ENCODE measurements at places on chromosomes 3 and 15.

DNA sequence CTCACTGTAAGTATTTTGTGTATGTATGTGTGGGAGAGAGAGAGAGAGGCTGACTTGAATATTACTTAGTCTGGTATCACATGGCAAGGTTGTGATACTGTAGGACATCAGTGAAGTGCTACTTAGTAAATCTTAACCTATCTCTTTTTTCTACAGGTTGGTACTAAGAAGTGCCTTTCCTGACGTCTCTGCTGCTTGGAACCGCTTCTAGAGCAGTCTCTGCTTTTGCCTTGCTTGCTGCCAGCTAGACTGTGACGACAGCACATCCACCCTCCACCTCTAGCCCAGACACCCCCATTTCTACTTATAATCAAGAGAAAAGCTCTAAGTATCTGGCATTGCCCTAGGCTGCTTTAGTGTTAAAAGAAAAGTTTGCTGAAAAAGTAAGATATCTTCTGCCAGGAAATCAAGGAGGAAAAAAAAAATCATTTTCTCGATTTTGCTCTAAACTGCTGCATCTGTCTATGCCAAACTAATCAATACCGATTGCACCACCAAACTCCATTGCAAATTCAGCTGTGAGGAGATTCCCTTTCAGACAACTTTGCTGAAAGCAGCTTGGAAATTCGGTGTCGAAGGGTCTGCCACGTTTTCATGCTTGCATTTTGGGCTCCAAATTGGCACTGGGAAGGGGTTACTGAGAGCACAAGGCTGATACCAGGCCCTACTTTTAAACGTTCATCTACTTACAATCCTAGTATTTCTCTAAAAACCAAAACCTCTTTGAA lies 30.7 kb downstream of the MBNL1 start:
- no peak for DNase-seq

DNA sequence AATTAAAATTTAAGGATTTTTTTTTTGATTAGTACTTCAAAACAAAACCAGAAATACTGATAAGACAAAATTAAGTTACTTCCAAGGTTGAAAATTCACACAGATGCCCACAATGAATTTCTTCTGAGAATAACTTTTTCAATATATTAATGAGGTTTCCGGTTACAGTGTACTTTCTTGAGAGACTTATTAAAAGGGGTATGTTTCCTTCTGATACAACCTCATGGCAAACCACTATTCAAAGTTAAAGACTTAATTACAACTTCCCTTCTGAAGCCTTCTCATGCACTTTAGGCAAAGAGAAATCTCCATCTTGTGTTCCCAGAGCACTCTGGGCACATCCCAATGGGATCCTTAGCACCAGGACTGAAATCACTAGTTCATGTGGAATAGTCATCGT lies 36.2 kb downstream of the MTHFS start:
- DNase-seq, result no peak

DNA sequence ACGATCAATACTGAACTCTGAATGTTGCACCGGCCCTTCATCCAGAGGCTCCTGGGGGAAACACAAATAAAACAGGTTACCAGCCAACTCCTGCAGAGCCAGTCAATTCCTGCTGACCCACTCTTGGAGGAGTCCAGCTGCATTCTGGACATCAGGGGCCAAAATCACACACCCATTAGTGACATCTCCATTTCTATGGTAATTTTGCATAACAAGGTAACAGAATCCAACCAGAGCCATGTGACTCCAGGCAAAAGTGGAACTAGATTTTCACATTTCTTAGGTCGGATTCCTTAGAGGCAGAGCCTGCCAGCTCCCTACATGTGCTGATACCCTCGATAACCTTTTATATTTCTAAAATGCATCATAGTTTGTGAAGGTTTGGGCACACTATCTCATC lies 119.2 kb upstream of the CTNNB1 start:
- no peak for DNase-seq

DNA sequence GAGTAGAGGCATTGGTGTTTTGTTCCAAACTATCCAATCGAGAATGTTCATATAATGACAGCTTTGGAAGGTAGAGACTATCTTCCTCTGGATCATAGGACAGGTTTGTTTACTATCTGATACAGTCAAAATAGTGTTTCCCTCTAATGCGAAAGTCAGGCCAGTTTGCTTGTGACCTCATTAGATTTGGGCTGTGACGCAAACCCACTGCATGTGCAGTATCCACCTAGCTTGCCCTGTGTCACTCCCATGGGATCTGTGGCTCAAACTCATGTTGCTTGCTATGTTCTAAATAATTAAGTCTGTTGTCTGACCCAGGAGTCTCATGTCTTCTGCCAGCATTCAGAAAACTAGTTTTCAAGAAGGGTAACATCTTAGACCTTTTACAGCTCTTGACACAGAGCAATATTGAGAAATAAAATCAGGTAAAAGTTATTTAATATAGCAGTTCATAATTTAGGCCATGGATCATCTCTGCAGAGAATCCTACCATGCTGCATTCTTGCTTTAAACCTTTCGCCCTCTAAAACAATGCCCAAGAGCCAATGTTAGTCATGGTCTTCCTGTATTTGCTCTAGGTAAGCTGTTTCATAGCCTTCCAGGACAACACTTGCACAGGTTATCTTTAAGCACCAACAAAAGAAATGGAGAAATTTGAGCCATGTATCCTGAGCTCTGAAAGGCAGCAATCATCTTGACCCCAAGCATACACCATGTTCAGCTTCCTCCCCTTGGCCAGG lies 26.4 kb downstream of the NIT2 start:
- no peak for DNase-seq

- DNase-seq, result no peak
These were observed 61.6 kb downstream of the TPRG1 start for GRCh38 chr3:189233225-189233858.

GRCh38 chr3:182812123-182812522 lies 18.8 kb downstream of the ATP11B start:
- no peak for DNase-seq

- no peak for DNase-seq
These were observed 15.0 kb downstream of the MAPKBP1 start for GRCh38 chr15:41789236-41789635.

- DNase-seq, result no peak
These were observed 759 bp downstream of the AMOTL2 start for GRCh38 chr3:134373271-134374104.

GRCh38 chr15:74994236-74994635 lies 1.1 kb upstream of the SCAMP5 start:
- no peak for DNase-seq

DNA sequence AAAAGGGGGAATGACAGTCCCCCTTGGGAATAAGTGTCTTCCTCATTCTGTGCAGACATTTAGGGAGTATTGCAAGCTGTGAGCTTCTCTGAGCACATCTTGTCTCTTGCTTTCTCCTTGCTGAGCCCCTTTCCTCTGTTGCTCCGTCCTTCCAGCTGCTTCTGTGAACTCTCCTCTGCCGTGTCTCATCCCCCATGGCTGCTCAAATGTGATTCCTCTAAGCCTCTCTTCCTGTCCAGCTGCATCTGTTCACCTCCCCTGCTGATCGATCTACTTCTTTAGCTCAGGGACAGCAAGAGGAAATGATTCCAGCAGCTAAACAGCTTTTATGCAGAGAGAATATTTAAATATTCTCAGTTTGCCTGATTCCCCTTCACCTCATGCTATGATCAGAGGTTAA lies 328.0 kb upstream of the DNAJC19 start:
- DNase-seq, result no peak

DNA sequence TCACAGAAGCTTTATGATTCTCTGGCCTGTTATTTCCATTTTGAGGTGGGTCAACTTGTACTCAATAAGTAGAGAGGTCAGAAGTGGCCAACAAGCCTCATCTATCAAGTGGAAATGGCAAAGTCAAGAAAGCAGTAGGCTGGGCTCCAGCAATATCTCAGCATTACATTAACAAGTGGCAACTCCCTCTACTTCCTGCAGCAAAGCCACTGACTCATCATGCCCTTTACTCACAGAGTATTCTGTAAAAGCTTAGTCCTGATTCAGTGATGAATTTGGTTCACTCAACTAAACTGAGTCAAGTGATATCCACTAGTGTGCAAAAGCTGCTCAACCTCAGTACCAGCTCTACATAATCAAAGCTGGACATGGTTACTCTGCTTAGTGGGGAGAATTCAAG lies 954.6 kb downstream of the EPHA3 start:
- DNase-seq, result no peak

- DNase-seq, result no peak
These were observed 261.6 kb upstream of the LMCD1 start for GRCh38 chr3:8239718-8240695.

DNA sequence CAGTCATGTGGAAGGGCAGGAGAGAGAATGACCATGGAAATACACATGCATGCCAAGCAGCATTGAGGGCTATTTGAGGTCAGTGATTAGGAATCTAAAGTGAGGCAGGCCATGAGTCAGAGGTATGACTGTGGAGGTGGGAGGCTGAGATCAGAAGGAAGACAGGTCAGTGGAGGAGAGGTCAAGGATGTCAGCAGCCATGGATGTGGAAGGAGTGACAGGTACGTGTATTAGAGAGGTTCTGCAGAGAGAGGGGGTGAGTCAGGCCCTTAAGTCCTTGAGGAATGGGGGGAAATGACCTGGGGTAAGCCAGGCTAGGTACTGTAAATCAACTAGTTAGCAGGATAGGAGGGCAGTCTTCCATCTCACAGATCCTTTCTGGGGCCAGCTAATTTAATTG lies 166.6 kb downstream of the ANO10 start:
- DNase-seq, result no peak

DNA sequence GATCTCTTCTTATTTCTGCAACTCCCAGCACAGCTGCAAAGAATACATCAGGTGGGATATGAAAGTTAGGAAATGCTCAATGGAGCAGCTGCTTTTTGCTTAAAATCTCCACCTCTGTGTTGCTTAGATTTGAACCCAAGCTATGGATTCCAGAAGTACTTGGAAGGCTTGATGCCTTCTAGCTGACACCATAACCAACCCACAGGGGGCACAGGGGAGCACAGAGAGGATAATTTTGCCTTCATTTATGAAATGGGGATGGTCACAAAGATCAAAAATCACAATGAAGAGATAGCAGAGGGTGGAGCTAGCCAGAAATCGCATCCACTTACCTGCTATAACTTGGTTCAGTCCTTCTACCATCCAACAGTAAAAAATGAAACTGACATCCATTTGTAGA lies 75.7 kb downstream of the DUT start:
- no peak for DNase-seq
